CD4-positive, alpha-beta T cell treated with Interleukin-2 at 100 ng/mL for 4 hours (primary cell): ENCODE measurements at places on chromosomes 3 and 15.

DNA sequence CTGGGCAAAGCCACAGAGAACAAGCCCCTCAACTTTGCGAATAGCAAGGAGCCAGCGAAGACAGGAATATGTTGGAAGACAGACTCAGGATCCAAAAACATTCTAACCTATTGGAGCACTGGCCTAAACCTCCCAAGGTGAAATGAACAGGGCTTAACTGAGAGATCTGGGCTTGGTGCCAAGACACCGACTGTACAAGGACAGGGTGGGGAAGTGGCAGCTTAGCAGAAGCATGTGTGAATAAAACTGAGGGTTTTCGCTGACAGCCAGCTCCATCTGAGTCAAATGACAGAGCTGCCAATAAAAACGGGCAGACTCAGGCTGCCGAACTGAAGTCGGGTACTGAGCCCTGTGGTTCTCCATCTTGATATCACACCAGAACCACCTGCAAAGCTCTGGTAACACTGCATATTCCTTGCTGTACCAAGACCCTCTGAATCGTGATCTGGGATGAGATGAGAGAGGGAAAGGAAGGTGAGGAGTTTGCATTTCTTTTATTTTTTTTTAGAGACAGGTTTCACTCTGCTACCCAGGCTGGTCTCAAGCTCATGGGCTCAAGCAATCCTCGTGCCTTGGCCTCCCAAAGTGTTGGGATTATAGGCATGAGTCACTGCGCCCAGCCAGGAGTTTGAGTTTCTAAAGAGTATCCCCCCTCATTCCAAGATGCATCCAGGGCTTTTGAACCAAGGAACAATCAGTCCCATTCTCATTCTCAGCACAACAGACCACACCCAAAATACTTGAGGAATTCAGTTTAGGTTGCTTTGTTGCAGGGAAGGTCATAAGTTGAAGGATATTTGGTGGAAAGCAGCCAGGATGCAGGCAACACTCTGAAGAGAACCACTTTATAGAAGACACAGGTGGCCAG lies 6.0 kb upstream of the PLCB2 start:
- peak; percentile 68 for DNase-seq

- DNase-seq = no peak
Measured at GRCh38 chr3:55704521-55704920, 217.4 kb upstream of the WNT5A start.

- DNase-seq = peak; percentile 86
Measured at GRCh38 chr3:187041362-187042307, 97.7 kb downstream of the RPL39L start.

DNA sequence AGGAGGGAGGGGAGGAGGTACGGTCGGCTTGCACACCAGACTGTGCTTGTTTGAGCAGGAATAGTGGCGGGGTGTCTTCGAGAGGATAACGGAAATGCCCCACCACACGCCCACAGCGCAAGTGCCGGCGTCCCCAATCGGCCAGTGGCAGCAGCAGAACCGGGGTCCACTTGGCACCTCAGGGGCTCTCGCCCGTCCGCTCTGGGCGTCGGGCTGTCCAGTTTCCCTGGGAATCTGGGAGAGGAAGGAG lies 53.7 kb downstream of the CCDC54 start:
- DNase-seq = peak; percentile 20

DNA sequence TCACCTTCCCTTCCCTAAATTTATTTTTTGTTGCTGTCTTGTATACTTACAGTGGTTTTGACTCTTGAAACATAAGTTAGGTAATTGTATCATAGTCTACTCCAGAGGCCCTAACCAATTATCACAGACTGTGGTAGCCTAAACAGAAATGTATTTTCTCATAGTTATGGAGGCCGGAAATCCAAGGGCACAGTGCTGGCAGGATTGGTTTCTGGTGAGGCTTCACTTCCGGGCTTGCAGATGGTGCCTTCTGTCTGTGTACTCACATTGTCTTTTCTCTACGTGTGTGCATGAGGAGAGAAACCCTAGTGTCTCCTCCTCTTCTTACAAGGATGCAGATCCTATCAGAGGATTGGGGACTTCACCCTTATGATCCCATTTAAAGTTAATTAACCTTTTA lies 290.2 kb upstream of the KCNMB2 start:
- DNase-seq = no peak

GRCh38 chr3:105826778-105827634 lies 41.8 kb downstream of the CBLB start:
- no peak for DNase-seq

DNA sequence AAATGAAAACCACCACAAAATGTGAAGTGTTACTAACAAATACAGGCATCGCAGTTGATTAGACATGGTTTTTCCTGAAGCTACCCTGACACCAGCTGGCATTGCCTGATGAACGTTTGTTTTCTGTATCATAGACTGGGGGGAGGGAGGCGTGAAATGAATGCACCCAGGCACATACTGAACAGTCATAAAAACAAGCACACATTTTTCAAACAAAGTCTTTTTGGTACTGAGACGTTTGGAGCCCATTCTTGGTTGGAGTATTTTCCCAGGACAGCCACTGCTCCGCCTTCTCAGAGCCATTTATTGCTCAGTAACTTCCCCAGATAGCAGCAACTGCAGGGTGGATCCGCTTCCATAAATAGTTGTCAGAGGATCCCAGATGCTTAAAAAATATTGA lies 52.4 kb downstream of the KLF13 start:
- DNase-seq = no peak

DNA sequence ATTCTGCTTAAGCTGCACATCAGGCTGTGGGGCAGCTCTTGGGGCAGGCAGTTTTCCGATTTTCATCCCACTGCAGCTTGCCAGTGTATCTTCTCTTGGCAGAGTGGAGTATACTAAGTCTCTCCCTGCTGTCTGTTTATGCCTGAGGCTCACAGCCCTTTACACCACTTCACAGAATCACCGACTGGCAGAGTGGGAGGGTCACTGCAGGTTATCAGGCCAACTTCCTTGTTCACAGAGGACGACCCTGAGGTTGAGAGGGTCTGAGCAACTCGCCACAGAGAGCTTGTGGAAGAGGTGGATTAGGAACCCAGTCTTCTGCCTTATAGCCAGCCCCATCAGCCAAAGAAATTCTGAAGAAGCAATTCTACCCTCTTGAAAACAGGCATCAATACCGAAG lies 30.9 kb downstream of the KIF9 start:
- DNase-seq = no peak

DNA sequence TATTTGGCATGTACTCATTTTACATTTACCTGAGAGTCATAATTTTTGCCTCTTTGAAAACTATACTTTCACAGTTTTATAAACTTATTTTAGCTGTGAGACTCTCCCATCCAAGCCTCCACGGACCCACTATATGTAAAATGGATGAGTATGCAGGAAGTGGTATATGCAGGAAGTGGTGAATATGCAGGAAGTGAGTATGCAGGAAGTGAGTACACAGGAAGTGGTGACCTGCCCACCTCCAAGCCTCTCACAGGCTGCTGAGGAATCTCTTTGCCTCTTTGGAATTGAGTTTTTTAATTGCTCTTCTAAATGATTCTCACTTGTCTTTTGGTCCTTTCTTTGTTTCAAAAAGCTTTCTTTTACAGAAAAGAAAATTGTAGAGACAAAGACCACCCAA lies 85.2 kb downstream of the KBTBD8 start:
- DNase-seq = peak; percentile 51

GRCh38 chr15:66670762-66671580 lies 31.1 kb upstream of the SMAD6 start:
- DNase-seq = no peak

DNA sequence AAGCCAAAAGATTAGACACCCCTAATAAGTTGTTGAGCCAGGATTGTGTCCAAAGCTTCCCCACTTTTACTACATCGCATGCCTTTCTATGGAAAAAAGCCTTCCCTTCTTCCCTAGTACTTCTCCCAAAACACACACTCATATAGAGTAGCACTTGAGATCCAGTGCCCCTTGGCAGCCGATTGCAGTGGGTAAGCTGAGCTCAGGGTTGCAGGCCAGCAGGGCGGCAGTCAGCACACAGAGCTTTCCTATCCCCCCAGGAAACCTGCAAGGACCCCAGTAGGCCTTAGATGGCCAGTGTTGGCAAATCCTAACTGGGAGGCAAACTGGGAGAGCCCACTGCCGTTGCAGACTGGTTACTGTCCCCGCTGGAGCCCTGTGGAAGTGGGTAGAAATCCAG lies 75.7 kb upstream of the C15orf39 start:
- no peak for DNase-seq

- no peak for DNase-seq
Measured at GRCh38 chr3:175932586-175932985, 1073.5 kb downstream of the NAALADL2 start.

DNA sequence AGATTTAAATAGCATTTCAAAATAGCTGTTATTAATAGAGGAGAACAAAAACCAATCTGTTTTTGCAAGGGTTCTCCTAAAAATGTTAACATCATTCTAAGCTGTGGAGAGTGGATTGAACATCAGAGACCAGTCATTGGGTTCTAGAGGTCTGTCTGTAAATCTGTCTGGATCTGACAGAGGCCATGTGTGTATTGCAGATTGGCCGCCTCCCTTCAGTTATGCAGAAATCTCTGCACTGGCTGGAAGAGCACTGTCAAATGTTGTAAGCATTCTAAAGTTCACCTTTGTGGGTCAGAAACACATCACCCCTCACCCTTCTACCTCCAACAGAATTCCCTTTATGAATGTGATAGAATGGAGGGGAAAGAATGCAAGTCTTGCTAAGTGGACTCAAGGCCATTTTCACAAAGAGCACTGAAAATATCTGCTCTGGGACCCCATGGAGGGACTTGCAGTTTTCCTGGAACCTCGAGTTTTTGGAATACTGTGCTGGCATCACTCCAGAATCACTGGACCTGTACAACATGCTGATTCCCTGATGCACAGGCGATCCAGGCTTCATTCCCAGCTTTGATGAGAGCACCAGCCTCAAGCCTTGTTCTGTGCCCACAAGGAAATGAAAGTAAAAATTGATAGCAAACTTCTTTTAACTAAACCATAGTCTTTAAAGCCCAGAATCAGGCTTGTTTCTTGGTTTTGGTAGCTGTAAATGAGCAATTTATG lies 8.4 kb downstream of the FAM81A start:
- no peak for DNase-seq

GRCh38 chr3:17014709-17015108 lies 130.0 kb downstream of the PLCL2 start:
- no peak for DNase-seq

DNA sequence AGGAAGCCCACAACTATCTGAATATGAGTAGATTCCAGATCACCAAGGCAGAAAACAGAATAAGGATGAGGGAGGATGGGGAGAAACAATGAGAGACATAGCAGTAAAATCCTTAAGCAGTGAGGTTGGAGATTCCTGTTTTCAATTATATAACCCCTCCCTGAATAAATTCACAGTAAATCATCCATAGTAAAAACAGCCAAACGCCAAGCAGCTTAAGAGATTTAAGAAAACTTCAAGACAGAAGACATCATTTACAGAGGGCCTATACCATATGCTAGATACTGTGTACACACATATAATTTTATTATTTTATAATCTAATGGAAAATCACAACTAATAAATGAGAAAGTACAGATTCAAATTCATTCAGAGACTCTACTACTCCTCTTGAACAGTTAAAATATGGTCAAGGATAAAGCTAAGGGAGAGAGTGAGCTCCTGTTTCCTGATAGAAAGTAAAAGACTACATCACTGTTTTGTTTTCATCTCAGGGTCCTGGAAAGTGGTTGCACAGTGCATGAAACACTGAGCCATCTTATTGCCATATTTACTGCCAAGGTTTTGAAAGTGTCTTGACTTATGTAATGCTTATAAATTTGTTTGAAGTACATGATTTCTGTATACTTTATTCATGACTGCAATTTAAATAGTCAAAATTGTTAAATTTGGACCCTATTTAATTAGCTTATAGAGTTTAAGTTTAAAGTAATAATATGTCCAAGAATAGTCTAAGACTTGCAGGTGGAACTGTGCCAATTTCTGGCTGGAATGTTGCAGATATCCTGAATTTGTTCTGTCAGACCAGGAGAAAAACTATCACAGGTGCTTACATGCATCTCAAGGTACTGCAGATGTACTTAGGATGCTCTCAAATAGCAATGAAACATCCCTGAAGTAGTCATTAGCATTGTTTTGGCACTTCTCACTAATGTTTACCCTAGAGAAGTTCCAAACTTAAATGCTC lies 141.4 kb downstream of the TBL1XR1 start:
- DNase-seq = no peak

GRCh38 chr3:4841776-4842440 lies 137.3 kb upstream of the BHLHE40 start:
- DNase-seq = peak; percentile 69

GRCh38 chr3:14811684-14812083 lies 7.1 kb upstream of the FGD5 start:
- DNase-seq = no peak

- no peak for DNase-seq
Measured at GRCh38 chr3:187969581-187969950, 184.4 kb upstream of the LPP start.

- DNase-seq = no peak
Measured at GRCh38 chr15:88512078-88512477, 34.4 kb downstream of the DET1 start.

- DNase-seq = no peak
Measured at GRCh38 chr3:106589311-106589942, 720.6 kb upstream of the CBLB start.

DNA sequence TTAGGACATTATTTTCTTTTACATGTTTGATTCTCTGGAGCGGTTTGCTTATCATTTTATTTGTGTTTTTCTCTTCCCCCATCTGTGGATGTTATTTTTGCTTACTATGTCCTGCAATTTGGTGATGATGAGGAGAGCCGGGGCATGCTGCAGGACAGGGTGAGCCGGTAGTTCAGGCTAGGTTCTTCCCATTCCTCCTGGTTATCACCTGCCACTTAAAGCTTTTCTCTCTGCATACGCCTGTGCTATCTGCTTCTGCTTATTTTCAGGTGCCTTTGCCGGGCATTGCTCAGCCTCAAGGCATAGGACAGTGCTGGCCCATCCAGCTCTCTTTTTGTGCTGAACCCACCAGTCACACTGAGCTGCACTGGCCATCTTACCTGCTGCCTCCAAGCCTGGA lies 85.8 kb downstream of the MCTP2 start:
- no peak for DNase-seq

DNA sequence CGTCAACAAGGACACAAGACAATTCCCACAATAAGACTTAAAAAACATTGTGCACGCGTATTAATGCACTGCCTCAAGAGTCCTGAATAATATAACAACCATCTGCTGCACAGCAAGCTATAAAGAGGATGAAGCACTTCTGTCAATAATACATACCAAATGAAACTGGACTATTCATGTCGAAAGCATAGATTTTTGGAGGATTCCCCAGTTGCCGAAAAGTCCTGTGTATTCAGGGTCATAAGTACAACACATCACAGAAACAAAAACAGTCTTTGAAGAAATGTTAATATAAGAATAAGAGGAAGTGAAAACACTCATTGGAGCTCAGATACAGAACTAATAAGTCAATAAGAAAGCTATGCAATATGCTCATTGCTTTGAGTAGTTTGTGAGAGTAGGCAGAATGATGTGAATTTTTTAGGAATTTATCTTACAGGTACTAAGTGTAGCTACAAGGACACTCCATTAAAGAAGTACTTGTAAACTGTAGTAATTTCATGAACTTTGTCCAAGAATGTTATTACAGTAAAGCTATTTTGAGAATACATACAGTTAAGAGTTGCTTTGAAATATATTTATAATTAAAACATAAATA lies 31.6 kb downstream of the CBLB start:
- DNase-seq = no peak
